Stimulated activated CD4-positive, alpha-beta T cell treated with anti-CD3 and anti-CD28 coated beads, Interleukin-4, amount 100 ng/mL, for 4 hours (primary cell): ENCODE measurements at places on chromosomes 2 and 18.
A peak's percentile ranks its signal among the peaks of the same experiment; 100 is the strongest.

DNA sequence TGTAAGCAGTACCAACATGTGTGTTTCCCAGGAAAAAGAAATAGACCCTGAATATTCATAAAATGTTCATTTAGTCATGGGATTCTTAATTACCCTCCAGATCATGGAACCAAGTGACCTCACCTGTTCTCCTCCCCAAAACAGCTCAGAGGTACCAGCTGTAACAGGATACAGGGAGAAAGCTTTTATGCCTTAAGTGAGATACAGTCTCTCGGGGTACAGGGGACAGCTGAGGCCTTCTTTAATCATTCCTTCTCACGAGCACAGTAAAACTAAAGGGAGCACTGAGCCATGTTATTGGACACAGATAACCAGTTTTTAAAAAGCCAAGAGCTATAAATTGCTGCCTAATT is 16.6 kb downstream of the EPHA4 start:
- DNase-seq, result no peak

- DNase-seq, result no peak
These were observed 220.6 kb upstream of the LRRTM1 start for GRCh38 chr2:80525152-80525551.

DNA sequence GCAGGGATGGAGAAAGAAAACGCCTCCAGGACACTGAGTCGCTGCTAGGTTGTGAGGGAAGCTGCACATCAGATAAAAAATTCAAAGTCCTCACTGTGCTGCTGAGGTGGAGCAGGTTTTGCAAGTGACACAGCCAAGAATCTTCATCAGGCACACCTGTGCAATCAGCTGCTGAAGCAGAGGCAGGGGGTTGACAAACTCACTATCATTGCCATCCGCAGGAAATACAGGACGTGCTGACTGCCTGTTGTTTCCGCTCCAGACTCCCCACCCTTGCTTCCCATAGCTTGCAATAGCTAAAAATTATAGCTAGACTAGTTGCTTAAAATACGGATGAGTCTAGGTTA is 147.8 kb upstream of the FHL2 start:
- DNase-seq, result no peak

GRCh38 chr2:99079226-99079625 is 62.3 kb upstream of the C2orf15 start:
- DNase-seq, result no peak

- DNase-seq, result no peak
These were observed 29.2 kb upstream of the CCDC178 start for GRCh38 chr18:33469699-33470098.

GRCh38 chr18:29309366-29309765 is 1132.4 kb upstream of the CDH2 start:
- no peak for DNase-seq

DNA sequence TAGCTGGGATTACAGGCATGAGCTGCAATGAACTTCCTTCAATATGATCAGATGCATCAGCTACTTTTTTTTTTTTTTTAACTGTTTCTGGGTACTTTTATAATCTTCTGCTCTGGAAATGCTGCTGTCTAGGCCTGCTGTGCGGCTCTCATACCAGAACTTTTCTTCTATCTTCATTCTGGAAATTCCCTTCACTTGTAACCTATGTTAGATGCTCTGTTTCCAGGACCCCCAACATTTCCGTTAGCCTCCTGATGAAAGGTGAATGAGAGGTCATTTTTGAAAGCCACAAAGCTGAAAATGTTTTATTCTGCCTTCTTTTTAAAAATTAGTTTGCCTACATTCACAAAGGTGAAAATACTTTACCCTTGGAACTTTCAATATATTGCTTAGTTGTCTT is 8.6 kb downstream of the AGFG1 start:
- no peak for DNase-seq

DNA sequence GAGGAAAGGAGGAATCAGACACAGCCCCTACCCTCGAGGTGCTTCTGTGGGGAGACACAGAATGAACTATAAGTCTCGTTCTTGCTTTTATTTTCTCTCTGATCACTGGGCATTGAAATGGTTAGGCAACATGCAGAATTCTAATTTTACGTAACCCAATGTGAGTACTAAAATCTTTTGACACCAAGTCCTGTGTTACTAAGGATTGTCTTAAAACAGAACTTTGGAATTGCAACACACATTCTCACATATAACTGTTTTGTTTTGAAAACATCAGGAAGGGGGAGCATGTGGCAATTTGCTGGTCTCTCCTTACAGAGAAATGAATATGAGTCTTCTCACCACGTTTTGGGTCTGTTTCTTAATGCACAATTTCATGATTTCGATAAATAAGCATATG is 23.6 kb upstream of the SULT1C4 start:
- DNase-seq, result no peak

GRCh38 chr18:55439056-55439455 is 148.9 kb downstream of the TCF4 start:
- no peak for DNase-seq

DNA sequence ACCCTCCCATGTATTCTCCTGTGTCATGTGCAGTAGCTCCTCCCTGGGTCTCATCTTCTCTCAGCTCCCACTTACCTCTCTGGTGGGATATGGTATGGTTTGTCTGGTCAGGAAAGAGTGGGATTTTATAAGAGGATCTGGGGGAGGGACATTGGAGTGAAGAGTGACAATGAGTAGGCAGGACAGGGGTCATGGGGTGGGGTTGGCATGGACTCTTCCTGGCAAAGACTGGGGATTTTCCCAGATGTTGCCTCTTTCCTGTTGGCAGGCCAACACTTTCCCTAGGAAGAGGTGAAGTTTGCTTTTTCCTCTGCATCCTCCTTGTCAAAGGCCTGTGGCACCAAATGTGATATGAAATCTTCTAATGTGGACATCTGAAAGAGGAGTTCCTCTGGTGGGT is at the start of gene REG3A:
Gene REG3A, minus strand, starts transcription at position 101 of the 400 bp plus-strand sequence. CDS start 348 bp downstream, outside the sequence.
- DNase-seq, result no peak

GRCh38 chr2:118274841-118275510 is 186.7 kb downstream of the INSIG2 start:
- DNase-seq, result no peak

DNA sequence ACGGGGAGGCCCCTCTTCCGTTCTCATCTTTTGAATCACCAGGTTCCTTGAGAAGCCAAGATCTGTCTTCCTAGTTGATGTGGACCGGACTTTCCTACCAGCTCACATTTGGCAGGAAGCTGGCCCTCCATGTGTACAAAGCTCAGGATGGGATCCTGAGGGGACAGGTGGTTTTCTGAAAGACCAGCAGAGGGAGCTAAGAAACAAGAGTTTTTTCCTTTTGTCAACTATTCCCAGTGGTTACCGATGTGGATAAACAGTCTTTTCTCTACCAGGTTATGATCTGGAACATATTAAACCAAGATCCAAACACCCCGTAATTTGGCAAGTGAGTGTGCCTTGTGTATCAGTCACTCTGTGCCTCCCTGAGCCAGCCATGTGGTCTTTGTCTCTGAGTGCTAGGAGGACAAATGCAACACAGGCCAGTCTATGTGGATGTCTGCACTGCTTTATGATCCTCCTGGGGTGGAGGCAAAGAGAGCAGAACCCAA is 25.1 kb upstream of the ARHGAP25 start:
- no peak for DNase-seq

DNA sequence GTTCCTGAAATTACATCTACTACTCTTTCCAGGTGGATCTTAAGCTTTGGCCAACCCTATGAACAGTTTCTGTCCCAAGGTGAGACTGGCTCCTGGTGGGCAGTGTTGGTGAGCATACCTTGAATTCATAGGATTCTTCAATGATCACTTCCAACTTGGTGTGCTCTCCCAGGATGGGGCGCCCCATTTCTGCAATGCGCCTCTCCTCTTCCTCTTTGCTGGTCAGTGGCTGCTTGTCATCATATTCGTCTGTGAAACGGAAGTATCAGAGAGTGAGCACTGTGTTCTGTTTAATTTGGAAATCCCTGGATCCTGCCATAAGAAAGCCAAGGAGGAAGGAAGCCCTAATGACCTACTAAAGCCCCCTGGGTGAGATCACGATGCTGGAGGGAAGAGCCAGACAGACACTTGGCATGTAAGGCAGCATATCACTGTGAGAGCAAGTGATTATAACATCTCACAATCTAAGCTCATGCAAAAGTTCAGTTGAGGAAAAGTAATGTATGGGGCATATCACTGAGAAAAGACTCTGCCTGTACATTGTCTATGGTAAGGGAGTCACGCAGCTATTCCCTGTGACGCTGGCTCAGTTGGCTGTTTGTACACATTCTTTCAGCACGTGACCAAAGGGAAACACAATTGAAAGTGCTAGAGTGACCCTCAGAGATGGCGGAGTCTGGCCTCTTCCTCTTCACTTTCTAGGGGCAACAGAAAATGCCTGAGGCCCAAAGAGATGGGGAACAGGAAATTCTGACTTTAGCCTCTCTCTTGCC is 287.0 kb downstream of the SLC8A1 start:
- DNase-seq, result no peak

DNA sequence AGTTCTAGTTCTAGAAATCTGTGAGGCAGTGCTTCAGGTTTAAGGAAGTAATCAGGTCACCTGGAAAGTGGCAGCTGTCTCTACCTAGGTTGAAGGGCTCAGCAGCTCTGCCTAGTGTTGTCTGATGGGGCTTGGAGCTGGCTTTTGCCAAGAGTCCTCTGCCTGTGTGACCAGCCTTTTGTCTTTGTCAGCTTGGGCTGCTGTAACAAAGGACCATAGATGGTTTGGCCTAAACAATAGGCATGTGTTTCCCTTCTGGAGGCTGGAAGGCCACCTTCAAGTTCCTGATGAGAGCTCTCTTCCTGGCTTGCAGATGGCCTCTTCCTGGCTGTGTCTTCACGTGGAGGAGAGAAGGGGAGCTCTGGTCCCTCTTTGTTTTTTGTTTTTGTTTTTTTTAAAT is 13.3 kb downstream of the UBE2F start:
- no peak for DNase-seq

GRCh38 chr18:33275843-33276242 is 164.7 kb downstream of the CCDC178 start:
- DNase-seq, result no peak

DNA sequence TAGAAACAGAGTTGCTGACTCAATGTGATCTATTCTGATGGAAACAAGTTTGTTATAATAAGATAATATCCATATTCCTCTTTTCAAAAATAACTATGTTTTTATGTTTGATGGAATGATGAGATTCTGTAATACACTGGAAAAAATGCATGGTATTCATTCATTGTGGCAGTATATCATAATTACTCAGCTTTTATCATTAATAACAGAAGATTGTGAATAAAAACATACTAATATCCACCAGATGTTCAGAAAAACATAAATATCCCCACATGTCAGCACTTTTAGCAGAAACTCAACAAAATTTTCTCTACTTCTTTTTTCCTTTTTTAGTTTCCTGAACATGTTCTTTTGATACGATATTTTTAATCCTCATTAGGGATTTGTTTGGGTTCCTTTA is 130.9 kb upstream of the CAVIN2 start:
- DNase-seq, result no peak

DNA sequence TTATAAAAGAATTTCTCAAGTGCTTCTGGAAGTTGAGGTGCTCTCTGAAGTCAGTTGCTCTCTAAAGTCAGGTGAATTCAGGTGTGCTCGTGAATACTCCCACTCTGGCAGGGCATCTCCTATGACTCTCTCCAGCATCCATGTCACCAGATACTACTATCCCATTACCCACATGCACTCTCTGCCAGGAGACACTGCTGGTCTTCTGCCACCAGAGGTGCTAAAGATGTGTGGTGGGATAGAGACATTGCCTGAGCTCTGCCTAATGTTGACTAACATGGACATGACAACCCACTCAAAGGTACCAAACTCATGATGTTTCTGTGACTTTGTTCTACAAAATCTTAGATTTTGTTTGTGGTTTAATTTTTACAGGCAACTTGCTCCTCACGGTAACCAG is 106.4 kb upstream of the HNRNPA3 start:
- no peak for DNase-seq

DNA sequence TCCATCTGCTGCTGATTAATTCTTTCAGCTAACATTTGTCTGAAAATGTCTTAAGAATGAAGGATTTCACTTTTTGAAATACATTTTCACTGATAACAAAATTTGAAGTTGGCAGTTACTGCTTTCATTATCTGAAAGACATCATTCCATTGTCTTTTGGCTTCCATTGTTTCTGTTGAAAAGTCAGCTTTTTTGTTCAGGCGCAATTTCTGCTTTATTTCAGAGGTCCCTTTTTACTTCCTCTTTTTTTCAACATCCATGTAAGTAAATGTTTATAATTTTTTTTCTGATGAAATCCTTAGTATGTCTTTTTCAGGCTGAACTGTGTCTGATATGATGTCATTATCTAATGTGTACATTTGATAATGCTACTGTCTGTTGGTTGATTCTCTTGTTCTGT is 184.2 kb downstream of the RND3 start:
- DNase-seq, result no peak

DNA sequence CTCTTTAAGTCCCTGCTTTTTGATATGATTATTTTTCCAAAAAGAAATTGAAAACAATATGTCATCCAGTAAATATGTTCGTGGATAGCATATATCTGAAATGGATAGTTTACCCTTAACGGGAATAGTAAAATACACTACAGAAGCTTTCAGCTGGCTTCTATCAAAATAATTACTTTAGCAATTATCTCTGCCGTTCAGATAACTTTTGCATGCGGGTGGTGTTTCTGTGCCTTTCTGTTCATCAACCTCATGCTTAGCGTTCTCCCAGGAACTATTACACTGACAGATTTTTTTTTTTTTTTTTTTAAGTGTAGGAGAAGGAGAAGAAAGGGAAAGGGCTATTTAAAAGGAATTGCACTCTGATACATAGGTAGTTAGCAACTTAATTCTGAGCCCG is 53.6 kb downstream of the TSHZ1 start:
- no peak for DNase-seq

- DNase-seq, result peak; percentile 39
These were observed 755 bp upstream of the ATP9B start for GRCh38 chr18:79068341-79068936.

DNA sequence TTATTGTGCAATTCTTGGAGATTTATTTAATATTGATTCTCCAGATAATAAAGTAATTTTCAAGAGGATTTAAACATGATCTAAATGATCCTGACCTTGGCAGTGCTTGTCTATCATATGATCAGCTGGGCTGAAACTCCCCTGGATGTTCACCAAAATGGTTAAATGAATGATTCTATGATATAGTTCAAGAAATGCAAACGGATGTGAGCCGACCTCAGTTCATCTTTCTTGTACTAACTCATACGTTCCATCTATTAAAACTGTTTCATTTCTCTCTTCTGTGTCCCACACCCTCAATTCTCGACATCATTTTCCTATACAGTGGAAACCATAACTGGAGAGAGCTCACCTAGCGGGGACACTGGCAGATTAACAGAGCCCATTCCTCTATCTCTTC is 281.7 kb upstream of the CCDC68 start:
- no peak for DNase-seq

DNA sequence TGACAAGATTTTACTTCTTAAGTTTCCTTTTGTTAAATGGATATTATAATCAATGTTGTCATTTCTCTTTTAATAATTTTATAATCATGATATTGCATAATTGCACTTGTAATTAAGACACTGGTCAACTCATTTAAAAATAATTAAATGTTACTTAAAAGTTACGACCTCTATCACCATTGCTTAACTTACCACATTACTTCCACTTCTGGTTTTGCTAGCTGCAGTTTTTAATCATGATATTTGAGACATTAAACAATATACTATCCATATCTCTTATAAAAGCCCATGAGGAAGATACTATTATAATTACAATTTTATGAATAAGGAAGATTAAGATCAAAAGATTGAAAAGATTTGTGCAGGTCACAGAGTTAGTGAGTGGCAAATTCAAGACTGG is 502.0 kb downstream of the RNF144A start:
- DNase-seq, result no peak
